Activated T-helper 1 cell treated with anti-CD3 and anti-CD28 coated beads, Interleukin-12 subunit alpha, Interleukin-12 subunit beta, Interleukin-2, Interleukin-4 antibody, amounts not matched to agents 30 ng/mL and 10 ng/mL and 1 ng/mL, durations not matched to agents 14 hours and 24 hours and 36 hours (primary cell): ENCODE measurements at places on chromosomes 13 and 19. TPM values are rescaled to one million over a fixed set of nuclear protein-coding genes. Genes with fewer than 3 reads are reported as not detected.

DNA sequence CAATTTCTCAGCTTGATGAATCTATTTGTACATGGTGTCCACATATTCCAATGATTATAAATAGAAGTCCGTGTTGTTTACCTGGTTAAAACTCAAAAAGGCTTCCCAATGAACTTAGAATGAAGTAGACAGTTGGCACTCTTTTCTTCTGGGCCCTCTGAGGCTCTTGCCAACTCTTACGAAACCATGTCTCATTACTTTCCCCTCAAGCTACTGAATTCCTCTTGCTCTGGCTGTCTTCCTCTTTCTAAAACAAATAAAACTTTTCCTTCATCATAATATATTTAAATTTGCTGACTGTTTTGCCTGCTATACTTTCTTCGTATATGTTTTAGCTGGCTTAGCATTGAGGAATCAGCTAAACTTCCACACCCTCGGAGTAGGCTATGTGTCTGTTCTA, 139.7 kb downstream of the SLITRK6 start:
- DNase-seq: no peak

DNA sequence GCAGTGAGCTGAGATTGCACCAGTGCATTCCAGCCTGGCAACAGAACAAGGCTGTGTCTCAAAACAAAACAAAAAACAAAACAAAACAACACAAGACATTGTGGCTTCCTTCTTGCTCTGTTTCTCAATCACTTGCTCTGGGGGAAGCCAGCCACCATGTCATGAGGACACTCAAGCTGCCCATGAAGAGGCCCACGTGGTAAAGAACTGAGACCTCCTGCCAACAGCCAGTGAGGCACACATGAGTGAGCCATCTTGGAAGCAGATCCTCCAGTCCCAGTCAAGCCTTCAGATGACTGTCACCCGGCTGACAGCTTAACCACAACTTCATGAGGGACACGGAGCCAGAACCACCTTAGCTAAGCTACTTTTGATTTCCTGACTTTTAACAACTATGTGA, 25.2 kb downstream of the CPT1C start:
- DNase-seq: no peak

DNA sequence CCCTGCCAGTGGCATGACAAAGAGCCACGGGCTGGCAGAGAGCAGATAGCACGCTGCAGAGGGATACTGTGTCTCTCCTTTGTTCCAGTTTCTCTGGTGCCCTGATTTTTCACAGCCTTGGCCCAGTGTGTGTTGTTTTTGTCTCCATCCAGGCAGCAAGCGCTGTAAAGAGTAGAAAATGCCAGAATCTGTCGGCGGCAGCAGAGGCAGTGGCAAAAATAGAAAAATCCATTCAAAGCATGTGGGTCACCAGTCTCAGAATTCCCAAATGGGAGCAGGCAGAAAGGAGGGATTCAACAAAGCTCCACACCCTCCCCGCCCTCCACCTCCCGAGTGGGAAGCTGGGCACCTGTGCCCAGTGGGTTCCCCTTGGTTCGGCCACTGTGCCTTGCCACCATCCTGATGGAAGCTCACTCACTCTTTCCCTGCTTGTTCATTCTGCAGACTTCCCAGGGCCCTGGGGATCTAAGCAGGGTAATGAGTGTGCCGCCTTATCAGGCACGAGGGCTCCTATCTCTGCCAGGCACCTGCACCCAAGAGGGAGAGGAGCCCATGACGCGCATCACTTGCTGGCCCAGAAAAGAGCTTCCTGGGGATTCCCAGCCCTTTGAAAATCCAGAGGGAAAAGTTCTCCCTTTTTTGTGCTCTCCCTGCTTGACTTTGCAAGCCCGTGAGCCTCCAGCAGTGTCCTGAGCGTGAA, 416.9 kb downstream of the IRS2 start:
- no peak for DNase-seq

DNA sequence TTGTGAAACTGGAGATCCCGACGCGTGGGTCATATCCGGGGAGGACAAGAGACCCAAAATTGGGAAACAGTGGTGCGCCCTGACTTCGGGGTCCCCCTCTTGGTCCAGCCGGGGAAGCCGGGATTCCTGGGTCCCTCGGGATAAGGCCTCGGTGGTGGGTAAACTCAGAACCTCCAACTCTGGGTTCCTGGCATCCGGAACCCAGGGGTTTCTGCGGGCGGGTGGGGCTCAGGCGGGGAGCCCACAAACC, 688 bp downstream of the ZFP36 start:
- DNase-seq: no peak

DNA sequence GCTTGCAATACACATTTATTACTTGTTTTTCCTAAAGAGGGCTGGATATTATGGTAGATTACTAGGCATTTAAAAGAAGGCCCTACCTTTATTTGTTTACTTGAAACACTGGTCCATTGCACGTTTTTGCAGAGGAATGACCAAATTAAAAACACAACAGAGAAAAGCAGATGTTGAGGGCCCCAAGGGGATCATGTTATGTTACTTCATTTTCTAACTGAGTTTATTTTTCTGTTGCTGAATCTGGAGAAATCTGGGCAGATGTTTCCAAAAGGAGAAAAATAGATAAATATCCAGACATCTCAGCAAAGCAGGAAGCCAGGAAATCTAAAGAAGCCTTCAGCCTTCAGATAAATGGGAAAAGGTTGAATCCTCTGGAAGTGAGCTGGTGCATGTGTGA, 353.0 kb downstream of the NDFIP2 start:
- DNase-seq: no peak

GRCh38 chr13:59472134-59472533, 691.6 kb downstream of the DIAPH3 start:
- DNase-seq: no peak

DNA sequence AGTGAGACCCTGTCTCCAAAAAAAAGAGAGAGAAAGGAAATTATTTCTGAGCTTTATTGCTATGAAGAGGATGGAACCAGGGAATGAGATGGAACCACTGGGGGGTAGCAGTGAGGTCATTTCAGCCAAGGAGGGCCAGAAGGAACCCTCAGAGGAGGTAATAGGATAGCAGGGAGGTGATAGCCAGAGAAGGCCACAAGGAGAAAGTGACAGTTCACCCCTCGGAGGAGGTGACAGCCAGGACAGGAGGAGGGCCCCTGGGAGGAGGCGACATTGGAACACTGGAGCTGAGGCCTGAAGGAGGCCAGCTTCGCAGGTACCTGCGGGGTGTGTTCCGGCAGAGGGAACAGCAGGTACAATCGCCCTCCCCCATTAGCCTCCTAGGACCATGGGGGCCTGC, 675 bp upstream of the PGPEP1 start:
- no peak for DNase-seq

GRCh38 chr13:105200181-105200580, 1335.3 kb downstream of the EFNB2 start:
- DNase-seq: no peak

GRCh38 chr13:36366031-36366430, 19.8 kb upstream of the SPART start:
- no peak for DNase-seq

DNA sequence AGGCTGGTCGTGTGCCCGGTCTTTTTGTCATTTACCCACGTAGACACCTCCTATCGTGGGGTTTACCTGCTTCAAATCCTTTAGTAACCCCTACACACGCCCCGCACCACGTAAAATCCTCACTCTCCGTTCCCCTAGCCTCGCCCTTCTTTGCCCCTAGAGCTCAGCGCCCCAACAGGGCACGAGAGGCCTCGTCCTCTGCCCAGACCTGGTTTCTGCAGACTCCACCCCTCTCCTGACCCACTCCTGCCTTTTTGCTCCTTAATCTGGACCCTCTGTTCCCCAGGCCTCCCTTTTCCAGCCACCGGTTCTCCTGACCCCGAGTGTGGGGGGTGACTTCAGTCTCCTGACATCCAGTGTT, 412 bp downstream of the ZNF528 start:
- DNase-seq: peak; percentile 0

DNA sequence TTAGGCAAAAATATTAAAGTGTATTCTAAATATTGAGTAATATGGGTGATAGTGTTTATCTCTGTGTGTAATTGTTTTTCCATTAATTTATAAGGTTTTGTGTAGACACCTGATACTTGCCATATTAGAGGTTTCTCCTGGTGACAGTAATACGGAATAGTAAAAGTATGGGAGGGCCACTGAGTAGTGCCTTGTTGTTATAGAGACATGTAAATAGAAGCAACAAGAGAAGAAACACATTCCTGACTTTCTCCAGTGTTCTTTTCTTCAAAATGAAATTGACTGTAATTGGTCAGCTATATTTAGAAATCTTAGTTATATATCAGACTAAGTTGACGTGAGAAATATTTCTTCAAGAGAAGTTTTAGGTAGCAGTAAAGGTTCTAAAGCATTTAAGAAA, 18.5 kb downstream of the RNASEH2B start:
- DNase-seq: no peak

DNA sequence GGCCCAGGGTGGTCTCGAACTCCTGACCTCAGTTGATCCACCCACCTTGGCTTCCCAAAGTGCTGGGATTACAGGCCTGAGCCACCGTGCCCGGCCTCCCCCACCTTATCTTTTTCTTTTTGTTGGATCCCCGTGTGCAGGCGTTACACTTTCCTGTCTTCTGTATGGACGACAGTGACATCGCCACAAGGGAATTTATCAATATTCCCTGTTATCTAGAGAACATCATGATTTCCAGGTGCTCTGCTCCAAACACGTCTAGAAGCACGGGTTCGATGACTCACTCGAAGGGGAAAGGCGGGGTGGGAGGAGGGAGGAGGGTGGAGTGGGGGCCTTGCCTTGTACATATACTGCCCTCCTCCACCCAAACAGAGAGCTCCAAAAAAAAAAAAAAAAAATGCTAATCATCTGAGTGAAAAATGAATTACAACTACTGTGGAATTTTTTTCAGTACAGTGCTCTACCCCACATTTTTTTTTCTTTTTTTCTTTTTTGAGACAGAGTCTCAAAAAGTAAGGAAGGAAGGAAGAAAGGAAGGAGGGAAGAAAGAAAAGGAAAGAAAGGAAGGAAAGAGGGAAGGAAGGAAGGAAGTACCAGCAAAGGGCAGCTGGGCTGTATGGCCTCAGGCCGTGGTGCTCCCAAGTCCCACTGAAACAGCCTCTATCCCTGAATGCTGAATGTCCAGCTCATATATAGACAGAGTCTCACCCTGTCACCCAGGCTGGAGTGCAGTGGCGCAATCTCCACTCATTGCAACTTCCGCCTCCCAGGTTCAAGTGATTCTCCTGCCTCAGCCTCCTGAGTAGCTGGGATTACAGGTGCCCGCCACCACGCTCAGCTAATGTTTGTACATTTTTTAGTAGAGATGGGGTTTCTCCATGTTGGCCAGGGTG, 36.8 kb downstream of the INSR start:
- DNase-seq: no peak

- DNase-seq: no peak
Measured at GRCh38 chr19:56839652-56840450, 675 bp downstream of the PEG3 start.

DNA sequence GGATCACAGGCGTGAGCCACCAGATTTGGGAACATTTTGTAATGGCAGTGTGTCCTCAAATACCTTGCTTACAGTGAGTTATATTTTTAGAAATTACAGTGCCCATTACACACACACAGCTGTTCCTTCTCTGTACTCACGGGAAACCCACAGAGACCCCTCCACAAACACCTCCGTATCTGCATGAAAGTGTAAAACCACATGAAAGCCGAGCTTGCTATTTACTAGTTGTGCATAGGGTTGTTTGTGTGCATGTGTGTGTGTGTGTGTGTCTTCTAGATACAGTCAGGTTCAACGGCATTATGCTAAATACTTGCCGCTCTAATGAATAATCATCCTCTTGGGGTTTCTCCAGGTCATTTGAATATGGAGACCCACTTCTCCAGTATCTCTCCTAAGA, 22.3 kb upstream of the LILRA2 start:
- DNase-seq: no peak

- DNase-seq: no peak
Measured at GRCh38 chr19:52639996-52640395, 1.8 kb upstream of the ZNF83 start.

DNA sequence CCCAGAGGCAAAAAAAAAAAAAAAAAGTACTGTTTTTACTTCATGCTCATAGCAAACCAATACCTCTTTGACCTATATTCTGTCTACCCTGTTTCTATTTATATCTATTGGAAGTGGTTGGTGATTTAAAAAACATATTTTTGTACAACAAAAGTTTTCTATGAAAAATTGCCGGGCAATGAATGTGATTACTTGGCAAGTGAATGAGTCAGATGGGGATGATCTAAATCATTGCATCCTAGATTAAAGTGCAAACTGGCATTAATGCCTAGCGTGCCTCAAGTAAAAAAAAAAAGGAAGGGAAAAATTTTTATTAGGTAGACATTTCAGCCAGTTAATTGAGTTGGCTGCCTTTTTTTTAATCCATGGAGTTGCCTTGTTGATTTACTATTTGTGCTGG, 500.6 kb downstream of the KCTD12 start:
- DNase-seq: no peak

Gene SLITRK6
- total RNA-seq: not detected in 2 replicates

Gene TNFSF13B
- 2.9 and 3.4 TPM in 2 replicates for total RNA-seq

Gene ZNF575
- total RNA-seq: 1.4 and 2.6 TPM in 2 replicates

Gene SLC10A2
- total RNA-seq: not detected in 2 replicates

Gene FCGBP
- 2.2 and 3.1 TPM in 2 replicates for total RNA-seq

Gene FPR1
- not detected in 2 replicates for total RNA-seq

Gene TEX26
- total RNA-seq: not detected in 2 replicates

Gene ZSCAN4
- total RNA-seq: not detected in 2 replicates

Gene COL4A2
- total RNA-seq: 0.10 TPM in 1 of 2 replicates, not detected in the other

Gene FFAR1
- total RNA-seq: 0.12 and 0.18 TPM in 2 replicates

Gene ZNF765
- 9.2 and 10.8 TPM in 2 replicates for total RNA-seq

Gene TSSK6
- 3.0 and 4.1 TPM in 2 replicates for total RNA-seq
